ENCODE measurements at places on chromosomes 2 and 18.

GRCh38 chr2:17177088-17177487, 341.2 kb downstream of the RAD51AP2 start:
- DNase-seq: no peak

- no peak for DNase-seq
These were observed 112.6 kb downstream of the KLHL29 start for GRCh38 chr2:23497536-23497935.

DNA sequence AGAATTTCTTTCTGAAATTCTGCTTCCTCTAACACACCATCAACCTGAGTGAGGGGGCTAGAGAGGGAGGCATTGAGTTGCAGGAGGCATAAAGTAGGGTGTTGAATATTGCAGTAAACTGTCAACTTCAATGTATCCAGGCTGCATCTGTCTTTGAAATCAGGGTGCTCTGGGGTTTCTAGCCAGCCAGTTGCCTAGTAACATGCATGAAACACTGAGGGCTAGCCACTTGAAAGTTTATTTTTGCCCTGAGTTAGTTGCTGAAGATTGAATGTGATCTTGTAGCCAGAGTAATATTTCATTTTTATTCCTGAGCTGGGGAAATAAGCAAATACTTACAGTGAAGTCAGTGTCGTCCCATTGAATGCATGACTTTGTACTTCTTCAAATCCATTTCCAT, 41.9 kb downstream of the LHCGR start:
- no peak for DNase-seq

GRCh38 chr2:231914077-231914690, 12.0 kb downstream of the NPPC start:
- no peak for DNase-seq

DNA sequence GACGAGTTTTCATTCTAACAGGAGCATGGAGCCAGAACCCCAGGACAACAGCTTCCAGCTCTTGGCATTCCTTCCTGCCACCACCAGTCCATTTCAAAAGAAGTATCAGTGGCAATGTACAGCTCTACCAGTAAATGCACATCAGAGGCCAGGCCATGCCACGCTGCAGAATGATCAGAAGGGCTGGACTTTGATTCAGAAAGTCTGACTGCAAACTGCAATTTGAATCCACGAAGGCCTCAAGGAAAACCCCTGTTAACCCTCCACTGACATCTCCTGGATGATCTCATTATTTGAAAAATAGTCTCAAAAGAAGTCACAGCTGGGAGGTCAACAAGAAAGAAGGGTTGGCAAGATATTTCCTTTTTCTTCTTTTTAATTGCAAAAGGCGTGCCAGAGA, 119.2 kb downstream of the MYO5B start:
- no peak for DNase-seq

- peak; percentile 49 for DNase-seq
These were observed 547 bp downstream of the SLC35F5 start for GRCh38 chr2:113755835-113756354.

GRCh38 chr2:200962811-200963123, 693 bp downstream of the ORC2 start:
- no peak for DNase-seq

- no peak for DNase-seq
These were observed 78.0 kb upstream of the SERTAD2 start for GRCh38 chr2:64731746-64732145.

- no peak for DNase-seq
These were observed 73.8 kb downstream of the TRABD2A start for GRCh38 chr2:84807063-84807485.

DNA sequence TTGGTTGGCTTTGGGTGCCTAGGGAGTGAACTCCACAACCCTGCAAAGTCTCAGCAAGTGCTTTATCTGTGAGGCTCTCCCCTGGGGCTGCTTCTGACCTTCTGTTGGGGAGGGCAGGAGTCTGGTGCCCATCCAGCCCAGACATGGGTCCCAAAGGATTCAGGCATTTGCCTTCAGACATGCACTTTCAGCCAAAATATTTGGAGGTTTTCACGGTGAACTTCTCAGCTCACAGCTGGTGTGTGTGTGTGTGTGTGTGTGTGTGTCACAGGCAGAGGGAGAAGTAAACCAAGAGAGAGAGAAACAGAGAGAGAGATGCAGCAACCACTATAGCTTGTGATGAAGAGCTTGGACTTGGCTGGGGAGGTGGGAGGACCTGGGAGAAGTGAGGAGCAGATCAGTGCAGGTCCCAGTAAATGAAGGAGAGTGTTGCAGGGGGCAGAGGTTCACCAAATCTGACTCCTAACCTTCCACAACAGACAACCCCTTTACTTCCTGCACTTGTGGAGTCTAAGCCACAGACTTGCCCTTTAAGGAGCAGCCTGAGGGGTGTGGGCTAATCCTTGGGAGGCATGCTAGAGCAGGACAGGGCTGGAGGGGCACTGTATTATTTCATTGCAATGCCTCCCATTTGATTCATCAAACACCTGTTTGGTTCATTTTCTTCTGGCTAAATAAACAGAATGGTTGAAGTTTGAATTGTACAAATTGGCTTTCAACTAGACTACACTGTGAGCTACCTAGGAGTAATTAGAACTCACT, 14.1 kb downstream of the SLC9A4 start:
- DNase-seq: no peak

- no peak for DNase-seq
These were observed 241.6 kb upstream of the FN1 start for GRCh38 chr2:215677481-215677880.

DNA sequence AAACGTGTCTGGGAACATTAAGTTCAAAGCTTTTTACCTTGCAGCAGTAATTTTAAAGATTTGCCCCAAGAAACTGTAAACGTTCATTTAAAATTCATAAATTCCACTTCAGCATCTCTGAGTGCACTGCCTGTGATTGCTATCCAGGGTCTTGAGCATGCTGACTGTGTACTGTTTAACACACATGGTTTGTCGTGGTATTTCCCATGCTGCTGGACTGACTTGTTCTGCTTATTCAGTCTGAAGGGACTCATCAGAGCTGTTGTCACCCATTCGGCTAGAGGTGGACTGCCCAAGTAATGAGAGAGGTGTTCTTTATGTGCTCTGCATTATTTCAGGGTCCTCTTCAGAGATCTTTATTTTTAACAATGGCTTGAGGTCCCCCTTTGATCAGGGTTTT, 53.1 kb downstream of the RHBDD1 start:
- no peak for DNase-seq

GRCh38 chr2:198731842-198732399, 725.8 kb downstream of the SATB2 start:
- no peak for DNase-seq

- DNase-seq: no peak
These were observed 410.4 kb downstream of the RAD51AP2 start for GRCh38 chr2:17107871-17108270.

GRCh38 chr2:23249348-23249747, 135.6 kb upstream of the KLHL29 start:
- DNase-seq: no peak

GRCh38 chr2:138428710-138429440, 72.7 kb upstream of the SPOPL start:
- no peak for DNase-seq

- DNase-seq: no peak
These were observed 1.2 kb upstream of the TNS1 start for GRCh38 chr2:218003981-218004419.

DNA sequence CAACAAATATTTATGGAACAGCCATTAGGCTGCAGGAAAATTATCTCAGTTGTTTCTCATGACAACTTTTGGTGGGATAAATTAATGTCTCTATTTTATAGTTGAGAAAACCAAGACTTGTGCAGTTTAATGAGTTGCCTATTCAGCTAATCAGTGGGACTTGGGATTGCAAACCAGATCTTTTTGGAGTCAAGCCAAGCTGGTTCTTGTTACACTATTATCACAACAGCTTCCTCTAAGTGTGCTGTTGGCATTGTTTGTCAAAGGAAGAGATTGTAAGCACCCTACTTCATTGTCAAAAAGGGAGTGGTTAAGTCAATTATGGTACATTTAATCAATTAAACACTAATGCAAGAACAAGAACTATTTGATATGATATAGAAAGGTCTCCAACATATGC, 119.2 kb downstream of the PAX3 start:
- no peak for DNase-seq

- DNase-seq: no peak
These were observed 732.9 kb upstream of the VRK2 start for GRCh38 chr2:57313678-57314077.

DNA sequence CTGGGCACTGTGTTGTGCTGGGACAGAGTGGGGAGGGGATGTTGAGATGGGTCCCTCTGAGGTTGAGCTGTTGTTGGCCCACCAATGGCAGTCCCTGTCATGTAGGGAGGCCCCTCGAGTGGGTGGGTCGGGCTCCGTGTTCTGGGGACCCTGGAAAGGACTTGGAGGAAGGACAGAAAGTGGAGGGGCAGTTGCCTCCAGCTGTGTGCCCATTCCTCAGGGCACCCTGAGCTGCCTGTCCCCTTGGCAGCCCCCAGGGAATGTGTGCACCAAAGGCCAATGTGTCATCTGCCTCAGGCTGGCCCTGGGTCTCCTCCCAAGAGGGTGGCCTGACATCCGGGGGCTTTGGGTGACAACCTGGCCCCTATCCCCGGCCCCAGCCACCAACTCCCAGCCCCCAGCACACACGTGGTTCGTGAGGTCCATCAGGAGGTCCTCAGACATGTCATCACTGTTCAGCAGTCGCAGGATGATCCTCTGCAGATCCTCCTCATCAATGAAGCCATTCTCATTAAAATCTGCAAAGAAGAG, 57.7 kb downstream of the CIB4 start:
- DNase-seq: no peak

DNA sequence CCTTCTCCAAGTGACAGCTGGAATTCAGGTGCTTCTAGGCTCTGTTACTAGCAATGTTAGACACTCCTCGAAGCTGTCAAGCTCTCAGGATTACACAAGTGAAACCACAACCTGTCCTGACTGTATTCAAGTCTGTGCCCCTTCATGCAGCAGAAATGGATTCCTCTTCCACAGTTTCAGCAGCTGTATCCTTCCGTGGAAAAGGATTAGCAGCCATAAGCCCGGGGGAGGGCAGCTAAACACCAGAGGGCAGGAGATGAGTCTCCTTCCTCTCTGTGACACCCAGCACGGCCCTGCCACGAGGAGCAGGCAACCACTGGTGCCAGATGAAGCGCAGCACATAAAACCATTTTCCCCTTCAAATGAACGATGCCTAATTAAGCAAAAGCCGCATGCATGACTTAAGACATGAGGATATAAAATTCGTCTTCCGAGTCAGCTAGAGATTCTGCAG, 1.2 kb downstream of the ST3GAL5 start:
- peak; percentile 67 for DNase-seq

DNA sequence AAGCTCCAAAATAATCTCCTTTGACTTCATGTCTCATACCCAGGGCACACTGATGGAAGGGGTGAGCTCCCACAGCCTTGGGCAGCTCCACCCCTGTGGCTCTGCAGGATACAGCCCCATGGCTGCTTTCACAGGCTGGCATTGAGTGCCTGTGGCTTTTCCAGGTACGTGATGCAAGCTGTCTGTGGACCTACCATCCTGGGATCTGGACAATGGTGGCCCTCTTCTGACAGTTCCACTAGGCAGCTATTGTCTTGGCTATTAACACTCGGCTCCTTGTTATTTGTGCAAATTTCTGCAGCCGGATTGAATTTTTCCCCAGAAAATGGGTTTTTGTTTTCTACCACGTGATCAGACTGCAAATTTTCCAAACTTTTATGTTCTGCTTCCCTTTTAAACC, 634.2 kb downstream of the TSN start:
- no peak for DNase-seq

DNA sequence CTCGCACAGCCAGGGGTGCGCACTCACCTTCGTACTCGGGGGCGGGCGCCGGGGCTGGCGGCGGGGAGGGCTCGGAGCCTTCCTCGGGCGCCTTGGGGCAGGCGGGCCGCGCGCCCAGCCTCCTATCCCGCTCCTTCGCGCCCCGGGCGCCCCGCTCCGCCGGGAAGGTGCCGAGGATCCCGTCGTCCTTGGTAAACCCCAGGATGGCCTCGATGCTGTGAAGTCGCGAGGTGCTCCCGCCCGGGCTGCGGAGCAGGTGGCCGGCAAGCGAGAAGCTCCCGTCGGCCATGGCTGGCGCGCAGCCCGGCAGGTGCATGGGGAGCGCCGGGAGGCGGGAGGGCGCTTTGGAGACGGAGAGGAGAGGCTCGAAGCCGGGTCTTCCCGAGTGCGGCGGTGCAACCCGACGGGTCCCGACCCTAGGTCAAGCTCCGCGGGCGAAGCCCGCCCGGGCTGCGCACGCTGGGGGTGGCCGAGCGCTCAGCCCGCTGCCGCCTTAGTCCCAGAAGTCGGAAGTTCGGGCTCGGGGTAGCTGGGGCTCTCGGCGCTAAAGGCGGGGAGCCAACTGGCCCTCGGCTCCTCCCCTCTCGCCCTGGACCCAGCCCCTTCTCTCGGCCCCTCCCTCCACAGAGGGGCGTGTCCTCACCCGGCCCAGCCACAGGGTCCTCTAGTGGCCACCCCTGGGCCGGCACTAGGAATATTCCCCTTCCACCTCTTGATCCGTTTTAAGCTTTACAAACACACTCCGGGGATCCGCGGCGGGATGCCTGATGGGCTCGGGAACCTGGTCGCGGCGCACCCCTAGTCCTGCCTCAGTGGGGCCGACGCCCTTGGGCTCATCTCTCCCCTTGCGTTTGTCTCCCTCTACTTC, at the start of gene RAX:
Gene RAX (minus strand): TSS at position 564 of the 868 bp plus-strand sequence. CDS start 248 bp downstream, at position 316.
- peak; percentile 45 for DNase-seq

DNA sequence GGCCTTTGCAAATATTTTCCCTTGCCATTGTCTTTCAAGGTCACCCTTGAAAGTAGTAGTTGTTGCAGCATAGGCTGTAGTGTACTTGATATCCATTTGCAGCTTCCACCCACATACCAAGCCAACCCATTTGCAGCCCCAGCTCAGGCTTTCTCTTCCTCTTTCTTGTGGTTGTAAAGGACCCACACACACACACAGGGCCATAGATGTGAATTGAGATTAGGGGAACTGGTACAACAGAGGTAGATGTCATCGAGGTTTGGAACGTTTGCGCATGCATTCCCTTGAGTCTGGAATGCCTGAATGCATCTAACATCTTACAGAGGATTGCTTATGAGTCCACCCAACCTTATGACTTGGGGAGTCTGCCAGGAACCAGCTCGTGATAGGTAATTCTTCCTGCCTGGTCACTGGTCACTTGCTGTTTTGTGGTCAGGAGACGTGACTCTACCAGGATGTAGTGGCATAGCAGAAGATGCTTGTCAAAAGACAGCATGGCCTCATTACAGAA, 91.9 kb downstream of the MRPS9 start:
- no peak for DNase-seq

DNA sequence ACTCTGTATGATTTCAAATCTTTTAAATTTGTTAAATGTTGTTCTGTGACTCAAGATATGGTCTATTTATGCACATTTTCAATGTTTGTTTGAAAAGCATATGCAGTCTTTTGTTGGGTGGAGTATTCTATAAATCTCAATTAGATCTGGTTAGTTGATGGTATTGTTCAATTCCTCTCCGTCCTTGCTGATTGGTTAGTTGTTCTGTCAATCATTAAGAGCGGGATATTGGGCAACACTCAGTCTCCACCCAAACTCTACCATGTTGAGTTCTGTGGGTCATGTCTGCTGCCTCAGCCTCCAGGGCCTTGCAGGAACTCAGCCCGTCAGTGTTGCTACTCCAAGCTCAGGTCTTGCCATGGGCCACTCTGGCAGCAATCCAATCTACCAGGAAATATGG, 118.9 kb downstream of the VWA3B start:
- no peak for DNase-seq

- DNase-seq: no peak
These were observed 18.4 kb upstream of the ST8SIA3 start for GRCh38 chr18:57333940-57334339.
